GF-D8 (cell line): ENCODE measurements at places on chromosomes 11 and 22.

GRCh38 chr22:19681863-19682245 is 32.4 kb upstream of the SEPTIN5 start:
- no peak for DNase-seq

DNA sequence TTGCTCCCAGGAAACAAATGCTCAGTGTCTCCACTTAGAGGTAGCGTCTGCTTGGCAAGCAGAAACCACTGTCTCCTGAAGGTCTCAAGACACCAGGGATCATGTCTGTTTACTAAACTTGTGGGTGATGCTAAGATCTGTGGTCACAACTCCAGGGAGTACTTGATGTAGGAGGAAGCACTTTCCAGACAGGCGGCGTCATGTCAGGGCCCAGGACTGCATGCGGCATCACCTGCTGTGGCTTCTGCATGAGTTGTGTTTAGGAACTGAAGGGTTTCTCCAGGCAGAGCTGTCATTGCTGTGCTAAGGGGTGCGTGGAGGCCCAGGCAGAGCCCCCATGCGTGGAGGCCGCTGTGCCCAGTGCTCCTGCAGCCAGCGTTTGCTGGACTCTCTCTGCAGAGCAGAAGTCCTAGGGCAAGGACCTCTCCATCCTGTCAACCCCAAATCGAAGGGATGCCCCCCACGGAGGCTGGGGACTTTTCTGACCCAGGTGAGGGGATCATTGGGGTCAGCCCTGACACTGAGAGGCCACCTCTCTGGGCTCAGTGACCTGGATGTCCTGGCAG is 8.1 kb upstream of the PANX2 start:
- DNase-seq: no peak

DNA sequence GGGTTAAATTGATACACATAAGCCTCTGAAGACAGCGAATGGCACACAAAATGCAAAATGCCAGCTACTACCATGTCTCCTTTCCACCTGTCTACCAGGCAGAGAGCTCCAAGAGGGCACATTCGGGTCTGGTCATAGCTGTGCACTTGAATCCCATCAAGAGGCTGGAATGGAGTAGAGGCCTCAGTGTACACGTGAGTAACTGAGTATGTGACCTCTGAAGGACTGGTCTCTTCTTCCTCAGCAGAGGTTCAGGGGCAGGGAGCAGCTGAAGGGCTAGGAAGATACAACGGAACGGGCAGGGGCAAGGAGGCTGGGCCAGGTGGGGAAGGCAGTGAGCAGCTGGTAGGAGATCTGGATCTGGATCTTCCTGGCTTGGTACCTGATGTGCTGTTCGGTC is 56.3 kb upstream of the PHOX2A start:
- DNase-seq: no peak

- no peak for DNase-seq
Observed at GRCh38 chr11:119589001-119589400, 140.0 kb downstream of the NECTIN1 start.

DNA sequence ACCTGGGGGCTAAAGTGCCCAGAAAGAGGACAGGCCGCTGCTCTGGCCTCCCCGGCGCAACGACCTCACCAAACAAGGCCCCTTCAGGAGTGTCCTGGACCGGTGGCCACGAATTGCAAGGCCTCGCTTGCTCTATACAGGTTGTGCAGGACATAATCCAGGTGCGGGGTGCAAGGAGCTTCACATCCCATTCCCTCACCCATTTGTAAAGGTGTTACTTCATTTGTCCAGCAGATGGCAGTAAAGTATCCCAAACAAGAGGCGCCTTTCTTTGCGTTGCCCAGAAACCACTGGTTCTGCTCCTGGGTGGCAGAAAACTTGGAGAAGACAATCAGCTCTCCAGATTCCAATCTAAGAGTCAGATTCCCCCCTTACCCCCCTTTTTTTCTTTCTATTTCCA is 35.9 kb upstream of the PRDM11 start:
- DNase-seq: no peak

- DNase-seq: no peak
Observed at GRCh38 chr11:78227921-78228320, 39.2 kb downstream of the USP35 start.

- DNase-seq: no peak
Observed at GRCh38 chr11:1864231-1864630, 11.3 kb downstream of the LSP1 start.

GRCh38 chr22:42367980-42368378 is 64.2 kb downstream of the NFAM1 start:
- no peak for DNase-seq

DNA sequence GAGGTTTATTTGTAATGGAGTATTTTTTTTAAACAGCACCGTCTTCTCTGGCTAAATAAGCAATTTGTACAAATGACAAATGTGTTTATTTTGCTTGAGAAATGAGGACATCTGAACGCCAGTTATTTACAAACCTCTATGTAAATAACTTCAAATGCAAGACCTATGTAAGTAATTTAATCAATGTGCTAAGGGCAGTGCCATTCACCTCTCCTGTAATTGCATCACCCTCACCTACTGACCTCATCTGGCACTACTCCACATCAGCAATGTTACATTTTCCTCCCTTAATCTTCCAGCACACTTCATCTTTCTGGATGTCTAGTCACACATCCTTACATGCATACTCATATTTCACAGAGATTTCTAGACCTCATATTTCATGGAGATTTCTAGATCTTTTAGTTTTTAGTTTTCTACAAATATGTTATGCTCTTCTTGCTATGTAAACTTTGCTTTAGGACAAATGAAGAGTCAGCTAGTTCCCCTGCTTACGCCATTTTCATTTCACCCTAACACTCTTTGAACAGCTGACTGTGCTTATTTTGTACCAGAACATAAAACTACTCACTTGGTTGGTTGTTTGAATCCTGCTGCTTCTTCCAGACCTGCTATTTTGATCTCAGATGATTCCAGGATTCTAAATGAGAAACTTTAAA is 238.6 kb downstream of the GRM5 start:
- no peak for DNase-seq

DNA sequence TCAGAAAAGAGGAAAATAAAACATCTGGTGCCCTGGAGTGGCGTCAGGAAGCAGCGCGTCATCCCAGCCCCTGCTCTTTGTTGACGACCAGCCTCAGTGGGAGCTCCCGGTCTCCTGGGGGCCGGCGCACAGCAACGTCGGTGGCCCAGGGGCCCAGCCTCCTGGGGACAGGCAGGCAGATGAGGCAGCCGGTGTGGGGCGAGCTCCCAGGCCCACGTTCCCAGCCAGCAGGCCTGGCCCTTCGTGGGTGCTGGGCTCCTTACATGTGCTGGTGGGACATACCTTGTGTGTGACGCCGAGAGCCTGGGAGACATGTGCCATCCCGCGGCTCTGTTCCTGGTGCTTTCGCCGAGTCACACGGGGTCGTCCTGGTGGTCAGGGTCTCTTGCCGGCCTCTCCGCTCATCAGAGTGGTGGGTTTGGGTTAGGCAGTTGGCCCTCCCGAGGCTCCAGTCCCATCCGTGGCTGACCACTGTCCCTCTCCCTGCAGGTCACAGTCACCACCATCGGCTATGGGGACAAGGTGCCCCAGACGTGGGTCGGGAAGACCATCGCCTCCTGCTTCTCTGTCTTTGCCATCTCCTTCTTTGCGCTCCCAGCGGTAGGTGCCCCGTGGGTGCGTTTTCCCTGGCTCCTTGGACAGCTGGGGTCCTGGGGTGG is 116.7 kb downstream of the KCNQ1OT1 start:
- no peak for DNase-seq

- no peak for DNase-seq
Observed at GRCh38 chr11:69726481-69726880, 22.7 kb upstream of the FGF19 start.

GRCh38 chr11:1348796-1349326 is 39.4 kb upstream of the TOLLIP start:
- no peak for DNase-seq

- DNase-seq: no peak
Observed at GRCh38 chr11:69574608-69575255, 66.2 kb upstream of the CCND1 start.

DNA sequence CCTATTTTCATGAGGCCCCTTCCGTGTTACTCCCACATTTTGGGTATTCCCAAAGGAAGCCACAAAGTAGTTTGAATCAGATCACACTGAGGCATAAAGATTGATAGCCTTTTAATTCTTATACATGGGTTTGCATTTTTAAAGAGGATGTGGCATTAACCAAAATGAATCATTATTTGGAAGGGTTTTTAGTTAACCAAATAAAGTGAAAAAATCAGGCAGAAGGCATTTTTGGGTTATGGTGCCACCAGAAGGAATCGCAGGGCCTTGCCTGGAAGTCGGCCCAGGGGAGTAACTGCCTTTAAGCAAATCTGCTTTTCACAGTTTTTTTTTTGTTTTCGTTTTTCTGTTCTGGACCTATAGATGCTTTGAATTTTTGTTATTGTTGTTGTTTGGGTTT is 55.4 kb downstream of the HSD17B12 start:
- DNase-seq: no peak
